Ascending aorta (tissue), 2 donors: ENCODE measurements at places on chromosomes 6 and 20.

GRCh38 chr20:37803438-37804307 lies 99.3 kb upstream of the VSTM2L start:
- DNase-seq = no peak

GRCh38 chr20:54194724-54195438 lies 13.0 kb upstream of the PFDN4 start:
- DNase-seq = no peak

GRCh38 chr20:23207826-23208540 lies 121.9 kb upstream of the CD93 start:
- no peak for DNase-seq

GRCh38 chr6:151007076-151007475 lies 141.6 kb downstream of the MTHFD1L start:
- DNase-seq = no peak

GRCh38 chr20:58909585-58909984 lies 57.1 kb downstream of the GNAS start:
- no peak for DNase-seq

DNA sequence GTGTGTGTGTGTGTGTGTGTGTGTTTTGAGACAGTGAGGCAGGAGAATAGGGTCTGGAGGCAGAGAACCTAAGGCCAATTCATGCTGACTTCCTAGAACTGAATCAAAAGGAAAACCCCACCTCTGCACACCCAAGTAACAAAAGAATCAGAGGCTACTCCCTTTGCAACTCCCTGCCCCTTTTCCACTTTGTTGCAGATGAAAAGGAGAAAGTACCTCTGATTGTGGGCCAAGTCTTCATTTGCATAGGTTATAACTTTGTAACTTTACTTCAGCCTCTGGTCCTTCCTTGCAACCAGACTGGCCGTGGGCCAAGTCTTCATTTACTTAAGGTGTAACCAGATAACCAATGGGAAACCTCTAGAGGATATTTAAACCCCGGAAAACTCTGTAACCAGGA lies 168.8 kb downstream of the EYA2 start:
- DNase-seq = peak; percentile 50

DNA sequence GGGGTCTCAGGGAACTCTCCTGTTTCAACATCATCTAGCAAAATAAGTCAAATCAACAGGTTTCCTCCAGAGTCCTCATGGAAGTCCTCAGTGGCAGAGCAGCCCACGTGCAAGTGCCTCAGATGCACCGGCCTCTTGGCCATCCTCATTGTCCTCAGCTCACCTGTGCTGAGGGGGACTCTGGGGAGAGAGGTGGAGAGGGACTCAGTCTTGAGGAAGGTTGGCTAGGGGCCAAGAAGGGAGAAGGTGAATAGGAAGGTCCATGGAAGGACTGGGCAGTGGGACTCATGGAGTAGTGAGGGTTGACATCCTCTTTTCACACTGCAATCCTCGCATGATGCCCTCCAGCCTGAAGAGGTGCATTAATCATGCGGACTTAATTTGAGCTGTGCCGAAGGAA lies 77.9 kb upstream of the DUSP22 start:
- no peak for DNase-seq

- no peak for DNase-seq
Observed at GRCh38 chr20:21509597-21510371, 4.1 kb downstream of the NKX2-2 start.

GRCh38 chr6:15331629-15332251 lies 85.9 kb downstream of the JARID2 start:
- no peak for DNase-seq

DNA sequence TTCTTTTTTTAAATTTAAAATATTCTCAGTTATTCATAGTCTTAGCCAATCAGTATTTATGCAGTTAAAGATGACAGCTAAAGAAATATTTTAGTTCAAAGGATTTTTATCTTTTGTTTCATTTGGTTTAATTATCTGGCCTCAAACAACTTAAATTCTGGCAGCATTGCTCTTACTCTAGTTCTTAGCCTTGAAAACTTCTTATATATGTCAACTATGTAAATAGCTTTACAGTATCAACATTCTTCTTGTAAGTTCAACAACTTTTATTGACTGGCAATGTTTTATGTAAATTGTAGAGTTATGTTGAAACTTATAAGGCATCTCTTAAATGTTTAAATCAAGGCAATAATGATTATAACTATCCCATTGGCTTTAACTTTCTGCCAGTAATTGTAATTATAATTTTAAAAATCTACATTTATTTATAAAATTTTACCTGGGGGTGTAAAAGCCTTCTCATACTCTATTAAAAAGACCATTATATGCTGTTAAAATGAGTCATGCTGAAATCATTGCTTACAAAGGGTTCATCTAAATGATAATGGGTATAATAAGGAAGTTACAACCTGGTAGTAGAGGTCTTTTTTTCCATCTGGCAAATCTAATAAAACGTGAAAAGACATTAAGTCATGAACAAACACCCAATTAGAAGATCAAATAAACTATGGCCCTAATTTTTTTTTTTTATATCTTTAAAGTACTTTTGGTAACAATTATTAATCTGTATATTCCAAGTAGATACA lies 45.8 kb upstream of the FAM184A start:
- DNase-seq = no peak

DNA sequence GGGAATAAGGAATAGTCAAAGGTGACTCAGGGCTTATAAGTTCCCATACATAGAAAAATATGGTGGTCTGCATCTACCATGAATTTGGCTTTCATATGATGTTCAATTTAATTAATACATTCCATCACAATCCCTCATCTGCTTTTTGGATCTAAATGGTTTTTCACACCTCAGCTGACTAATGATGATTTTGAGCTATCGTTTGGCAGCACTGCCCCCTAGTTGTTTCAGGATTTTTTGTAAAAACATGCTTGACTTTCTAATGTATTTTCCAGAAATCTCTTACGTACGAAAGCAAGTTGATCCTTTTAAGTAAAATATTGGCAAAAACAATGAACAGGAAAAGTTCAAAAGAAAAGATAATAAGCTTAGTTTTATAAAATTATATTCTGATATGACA lies 408.6 kb upstream of the ADGRB3 start:
- DNase-seq = no peak

DNA sequence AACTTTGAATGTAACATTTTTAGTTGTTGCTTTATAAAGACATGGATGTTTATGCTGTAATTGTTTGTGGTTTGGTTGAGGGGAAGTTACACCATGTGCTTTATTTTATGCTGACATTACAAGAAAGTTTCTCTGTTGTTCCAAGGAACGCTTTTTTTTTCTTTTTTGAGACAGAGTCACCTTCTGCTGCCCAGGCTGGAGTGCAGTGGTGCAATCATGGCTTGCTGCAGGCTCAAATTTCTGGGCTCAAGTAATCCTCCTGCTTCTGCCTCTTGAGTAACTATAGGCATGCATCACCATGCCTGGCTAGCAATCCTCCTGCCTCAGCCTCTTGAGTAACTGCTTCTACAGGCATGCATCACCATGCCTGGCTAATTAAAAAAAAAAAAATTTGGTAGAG lies 21.0 kb upstream of the IFNGR1 start:
- peak; percentile 21 for DNase-seq

- DNase-seq = no peak
Observed at GRCh38 chr6:160895562-160895961, 96.0 kb upstream of the MAP3K4 start.

- peak; percentile 68 for DNase-seq
Observed at GRCh38 chr6:159042003-159042825, 2.6 kb downstream of the TAGAP start.

GRCh38 chr6:150336299-150336698 lies 32.5 kb upstream of the IYD start:
- no peak for DNase-seq

GRCh38 chr6:13474787-13475186 lies 12.6 kb downstream of the GFOD1 start:
- no peak for DNase-seq

DNA sequence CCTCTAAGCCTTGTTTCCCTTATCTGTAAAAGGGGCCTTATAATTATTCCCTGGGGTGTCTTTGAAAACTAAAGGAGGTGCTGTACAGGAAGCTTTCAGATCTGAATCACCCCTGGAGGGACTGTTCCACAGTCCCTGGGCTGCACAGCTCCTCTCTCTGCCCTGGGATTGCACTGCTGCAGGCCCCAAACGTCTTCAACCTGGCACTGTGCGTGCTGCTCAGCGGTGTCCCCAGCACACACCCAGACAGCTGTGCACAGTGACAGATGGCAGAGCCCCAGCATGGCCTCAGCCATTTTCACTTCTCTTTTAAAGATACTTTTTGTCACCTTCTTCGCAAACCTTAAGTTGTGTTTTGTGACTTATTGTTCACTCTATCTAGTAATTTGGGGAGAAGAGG lies 50.7 kb upstream of the INSM1 start:
- DNase-seq = no peak

DNA sequence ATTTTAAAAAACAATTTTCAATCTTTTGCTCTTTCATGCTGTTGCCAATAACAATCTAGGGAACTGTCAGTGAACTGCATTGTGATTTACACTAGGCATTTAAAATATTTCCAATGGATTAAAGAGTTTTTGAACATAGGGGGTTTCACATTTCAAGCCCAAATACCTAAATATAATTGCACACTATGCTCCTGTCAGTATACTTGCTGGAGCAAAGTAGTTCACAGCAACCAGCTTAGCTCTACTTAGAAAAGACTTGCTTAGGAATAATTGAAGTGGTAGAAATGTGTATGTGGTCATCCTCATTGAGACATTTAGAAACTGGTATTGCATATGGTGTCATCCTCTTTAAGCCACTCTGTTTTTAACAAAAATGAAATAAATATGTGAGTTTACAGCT lies 41.7 kb upstream of the REV3L start:
- no peak for DNase-seq

- DNase-seq = no peak
Observed at GRCh38 chr6:139152088-139152891, 17.4 kb downstream of the HECA start.

DNA sequence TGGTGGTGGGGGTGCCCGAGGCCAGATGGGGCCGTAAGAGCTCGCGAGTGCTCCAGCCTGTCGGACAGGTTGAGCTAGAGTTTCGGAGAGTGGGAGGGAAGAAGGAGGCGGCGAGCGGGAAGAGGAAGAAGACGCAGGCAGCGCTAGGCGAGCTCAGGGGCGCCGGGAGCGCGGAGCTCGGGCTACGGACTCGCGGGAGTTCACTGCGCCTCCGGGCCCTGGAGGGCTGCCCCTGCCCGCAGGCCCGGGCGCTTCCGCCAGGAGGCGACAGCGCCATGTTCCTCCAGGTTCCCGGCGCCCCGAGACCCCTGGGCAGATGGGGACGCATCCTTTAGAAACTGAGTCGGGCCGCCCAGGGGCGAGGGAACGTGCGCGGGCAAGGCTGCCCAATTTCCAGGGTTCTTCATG lies 984 bp downstream of the TFAP2C start:
- DNase-seq = no peak

GRCh38 chr6:165077876-165078275 lies 231.5 kb downstream of the C6orf118 start:
- DNase-seq = no peak

DNA sequence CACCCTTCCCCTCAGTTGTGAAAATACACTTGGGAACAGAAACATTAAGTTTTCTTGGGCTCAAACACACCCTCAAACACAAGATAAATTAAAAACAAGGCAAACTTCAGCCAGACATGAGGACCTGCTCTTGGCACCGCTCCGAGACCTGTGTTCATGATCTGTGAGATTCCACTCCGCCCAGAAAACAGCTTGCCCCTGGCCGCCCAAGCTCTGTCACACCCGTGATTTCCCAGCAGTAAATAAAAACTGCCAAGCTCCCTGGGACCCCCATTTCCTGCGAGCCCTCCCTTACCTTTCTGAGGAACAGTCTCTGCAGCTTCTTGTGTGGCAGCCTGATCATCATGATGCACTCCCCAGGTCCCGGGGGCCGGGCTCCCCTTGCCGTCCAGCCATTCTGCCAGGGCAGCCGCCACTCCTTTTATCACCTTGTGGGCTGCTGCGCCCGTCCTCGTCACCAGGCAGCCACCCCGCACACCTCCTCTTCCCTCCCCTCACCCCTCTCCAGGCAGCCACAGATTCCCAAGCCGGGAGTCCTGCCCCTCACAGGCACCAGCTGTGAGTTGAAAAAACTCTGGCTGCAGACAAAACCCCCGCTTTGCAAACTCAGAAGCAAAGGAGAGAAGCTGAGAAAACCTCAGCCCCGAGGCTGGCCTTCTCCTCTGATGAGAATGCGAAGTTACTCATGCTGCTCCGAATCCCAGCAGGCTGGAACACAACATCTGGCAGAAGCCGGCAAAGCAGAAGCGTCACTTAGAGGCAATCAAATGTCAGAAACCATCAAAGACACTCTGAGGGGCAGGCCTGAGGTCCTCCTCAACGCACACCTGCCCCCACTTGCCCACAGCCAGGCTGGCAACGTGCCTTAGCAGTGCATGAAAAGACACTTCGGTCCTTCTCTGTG lies 130.4 kb upstream of the RPS6KA2 start:
- no peak for DNase-seq

DNA sequence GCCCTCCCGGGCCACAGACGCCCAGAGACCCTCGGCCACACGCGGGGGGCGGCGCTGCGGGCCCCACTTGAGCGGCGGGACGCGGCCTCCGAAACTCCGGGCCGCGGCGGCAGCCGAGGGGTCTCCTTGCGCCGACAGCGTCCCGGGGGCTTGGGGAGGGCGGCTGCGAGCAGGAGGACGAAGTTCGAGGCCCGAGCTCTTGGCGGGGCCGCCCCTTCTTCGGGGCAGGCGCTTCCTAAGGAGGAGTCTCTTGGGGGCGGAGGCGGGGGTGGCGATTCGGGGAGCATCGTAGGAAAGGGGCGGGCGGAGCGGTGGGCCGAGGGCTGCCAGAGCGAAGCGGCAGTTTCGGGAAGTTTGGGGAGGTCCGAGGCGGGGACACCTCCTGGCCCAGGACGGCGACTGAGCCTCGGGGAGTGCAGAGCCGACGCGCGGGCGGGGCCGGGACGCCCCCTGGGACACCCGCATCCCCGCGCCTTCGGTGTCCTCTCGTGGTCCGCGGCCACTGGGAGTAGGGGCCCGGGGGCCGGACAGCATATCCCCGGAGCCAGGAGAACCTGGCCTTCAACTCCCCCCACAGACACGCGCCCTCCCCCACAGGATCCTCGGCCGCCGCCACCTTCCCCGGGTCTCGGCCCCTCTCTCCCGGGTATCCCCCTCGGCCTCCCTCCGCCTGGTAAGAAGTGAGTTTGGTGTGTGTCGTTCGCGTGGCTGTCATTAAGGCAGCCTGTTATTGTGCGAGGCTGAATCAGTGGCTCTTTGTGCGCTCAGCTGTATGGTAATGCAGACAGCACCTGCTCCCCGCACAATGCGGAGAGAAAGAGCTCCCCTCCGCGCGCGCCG lies 613 bp upstream of the DLL1 start:
- peak; percentile 74 for DNase-seq

GRCh38 chr6:122947355-122947754 lies 48.7 kb upstream of the CLVS2 start:
- DNase-seq = no peak

GRCh38 chr6:160260803-160261450 lies 2.3 kb upstream of the SLC22A2 start:
- no peak for DNase-seq
